ENCODE measurements at places on chromosomes 1 and 21.

DNA sequence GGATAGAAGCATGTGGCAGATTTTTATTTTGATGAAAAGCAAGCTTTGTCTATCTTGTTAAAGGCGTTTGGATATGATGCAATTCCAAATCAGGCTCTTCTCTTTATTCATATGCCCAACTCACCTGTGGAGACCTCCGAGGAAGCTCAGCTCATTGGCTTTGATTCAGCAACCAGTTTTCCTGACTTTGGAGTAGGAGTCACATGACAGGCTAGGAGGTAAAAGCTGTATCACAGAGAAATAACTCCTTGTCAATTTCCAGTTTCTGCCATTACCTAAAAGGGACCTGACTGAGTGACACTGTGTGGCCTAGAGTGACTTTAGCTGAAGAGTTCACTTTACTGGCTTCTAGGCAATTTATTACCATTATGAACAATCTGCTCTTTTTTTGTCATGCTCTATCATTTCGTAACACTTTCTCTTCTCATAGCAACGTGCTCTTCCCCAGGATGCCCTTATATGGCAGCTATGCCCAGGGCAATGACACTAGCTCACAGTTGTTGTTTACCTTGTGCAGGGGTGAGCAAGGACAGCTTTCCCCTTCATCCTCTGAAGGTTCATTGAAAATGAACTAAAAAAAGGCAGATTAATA lies 107.2 kb downstream of the KCNK1 start:
- DNase-seq = no peak

DNA sequence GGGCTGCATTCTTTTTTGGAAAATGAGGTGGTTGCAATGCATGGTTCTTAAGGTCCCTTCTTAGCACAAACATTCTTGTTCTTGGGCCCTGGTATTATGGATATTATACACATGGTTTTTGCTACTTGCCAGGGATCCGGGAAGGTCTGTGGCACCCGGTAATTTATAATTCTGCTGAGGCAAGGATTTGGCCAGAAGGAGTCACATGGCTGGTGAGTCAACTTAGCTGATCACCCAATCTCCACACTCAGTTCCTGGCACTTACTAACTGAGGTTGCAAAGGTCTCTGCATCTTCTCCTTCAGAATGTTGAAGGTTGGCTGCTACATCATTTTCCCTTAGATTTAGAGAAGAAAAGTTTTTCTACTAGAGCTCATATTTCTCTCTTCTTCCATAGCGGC lies 112.5 kb downstream of the ROR1 start:
- no peak for DNase-seq

DNA sequence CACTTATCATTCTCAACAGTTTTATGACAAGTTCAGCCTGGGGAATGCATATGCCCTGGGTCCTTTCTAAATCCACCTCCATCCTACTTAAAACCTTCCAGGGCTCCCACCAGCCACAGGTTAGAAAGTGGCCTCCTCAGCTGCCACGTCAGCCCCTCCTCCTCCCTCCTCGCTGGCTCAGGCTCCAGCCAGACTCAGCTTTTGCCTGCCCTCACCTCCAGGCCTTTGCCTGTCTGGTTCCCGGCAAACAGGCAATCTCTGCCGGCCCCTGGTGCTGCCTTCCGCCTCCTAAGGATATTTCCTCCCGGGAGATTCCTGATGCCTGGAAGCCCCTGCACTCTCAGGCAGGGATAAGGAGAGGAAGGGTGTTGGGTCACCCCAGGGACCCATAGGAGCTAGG lies 9.5 kb downstream of the RHBG start:
- no peak for DNase-seq

DNA sequence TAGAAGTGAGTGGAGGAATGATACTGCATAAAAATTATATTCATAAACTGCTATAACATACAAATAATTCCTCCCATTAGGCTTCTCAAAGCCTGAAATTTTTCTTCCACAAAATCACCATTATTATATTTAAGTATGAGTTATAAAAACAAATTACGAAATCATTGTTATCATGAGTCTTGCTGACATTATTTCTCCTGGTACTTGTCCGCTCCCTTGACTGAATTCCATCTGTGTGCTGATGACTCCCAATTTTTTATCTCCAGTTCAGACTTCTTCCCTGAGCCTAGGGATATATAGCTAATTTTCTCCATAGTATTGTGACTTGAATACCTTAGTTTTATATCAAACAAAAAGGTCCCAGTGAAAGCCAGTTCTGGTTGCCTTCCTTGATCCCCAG lies 268.2 kb downstream of the HMCN1 start:
- DNase-seq = no peak

GRCh38 chr1:175274368-175274767 lies 81.8 kb upstream of the KIAA0040 start:
- DNase-seq = no peak

DNA sequence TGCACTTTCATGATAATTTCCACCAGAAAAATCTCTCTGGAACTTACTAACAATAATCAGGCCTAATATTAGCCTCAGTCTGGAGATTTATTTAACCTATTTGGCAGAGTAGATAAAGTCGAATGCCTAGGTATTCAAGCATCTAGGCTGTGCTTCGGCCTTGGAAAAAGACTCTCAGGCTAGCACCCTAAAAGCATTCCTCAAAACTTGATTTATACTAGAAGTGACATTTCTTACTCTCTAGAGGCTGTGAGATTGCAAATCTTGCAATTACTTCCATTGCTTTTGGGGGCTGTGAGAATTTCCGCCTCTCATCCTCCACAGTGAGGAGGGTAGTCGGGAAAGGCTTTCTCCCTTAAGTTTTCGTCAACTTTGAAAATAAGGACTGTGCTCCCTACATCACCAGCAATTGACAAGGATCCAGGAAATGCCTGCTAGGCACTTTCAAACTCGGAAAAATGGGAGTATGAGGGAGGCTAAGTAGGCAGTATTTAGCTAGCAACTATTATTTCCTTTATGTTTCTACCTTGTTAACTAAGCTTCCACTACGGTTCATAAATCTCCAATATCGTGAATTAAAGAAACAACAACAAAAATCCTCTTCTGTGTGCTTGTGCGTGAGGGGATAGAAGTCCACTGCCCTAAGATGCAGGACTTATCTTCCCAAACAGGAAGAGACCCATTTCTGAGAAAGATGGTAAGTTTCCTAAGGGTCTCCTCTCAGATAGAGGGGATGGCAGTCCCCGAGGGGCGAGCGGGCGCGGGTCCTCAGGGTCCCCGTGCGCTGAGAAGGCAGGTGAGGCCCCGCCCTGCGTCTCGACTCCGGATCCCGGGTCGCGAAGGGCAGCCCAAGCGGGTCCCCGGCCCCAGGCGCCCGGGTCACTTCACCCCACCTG lies 1.1 kb upstream of the LMO4 start:
- no peak for DNase-seq

DNA sequence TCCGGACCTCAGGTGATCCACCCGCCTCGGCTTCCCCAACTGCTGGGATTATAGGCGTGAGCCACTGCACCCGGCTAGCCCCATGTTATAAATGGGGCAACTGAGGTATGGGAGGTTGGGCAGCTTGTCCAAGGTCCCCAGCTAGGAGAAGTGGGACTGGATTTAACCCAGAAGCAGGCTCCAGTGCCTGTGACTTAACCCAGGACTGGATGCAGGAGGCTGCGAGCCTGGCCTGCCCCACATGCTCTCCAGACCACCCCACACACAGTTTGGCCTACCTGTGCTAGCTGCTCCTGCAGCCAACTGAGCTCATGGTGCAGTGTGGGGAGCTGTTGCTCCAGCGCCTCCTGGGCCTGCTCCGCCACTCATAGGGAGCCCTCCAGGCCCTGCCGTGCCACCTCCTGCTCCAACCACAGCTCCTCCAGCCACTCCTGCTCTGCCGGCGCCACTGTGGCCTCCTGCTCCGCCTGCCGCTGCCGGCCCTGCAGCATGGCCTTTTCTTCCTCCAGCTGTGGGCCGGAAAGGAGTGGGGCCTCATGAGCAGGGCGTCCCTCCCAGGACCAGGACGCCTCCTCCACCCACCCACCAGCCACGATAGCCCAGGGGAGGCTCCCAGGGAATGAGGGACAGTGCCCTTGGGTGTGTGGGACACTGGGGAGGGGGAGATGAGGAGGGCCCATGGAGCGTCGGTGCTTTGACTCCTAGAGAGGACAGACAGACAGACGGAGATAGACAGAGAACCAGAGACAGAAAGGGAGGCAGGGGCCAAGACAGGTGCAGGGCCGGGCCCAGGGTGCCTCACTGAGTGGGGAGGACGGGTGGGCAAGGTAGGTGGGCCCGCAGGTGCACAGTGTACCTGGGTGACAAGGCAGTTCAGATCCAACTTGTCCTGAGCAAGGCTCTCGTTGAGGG lies 12.4 kb upstream of the NBPF1 start:
- DNase-seq = no peak

GRCh38 chr1:234265861-234266260 lies 107.4 kb upstream of the COA6 start:
- no peak for DNase-seq

- no peak for DNase-seq
Observed at GRCh38 chr1:88878731-88879130, 12.6 kb downstream of the GTF2B start.

GRCh38 chr1:226606311-226607267 lies 58.0 kb downstream of the STUM start:
- DNase-seq = no peak

DNA sequence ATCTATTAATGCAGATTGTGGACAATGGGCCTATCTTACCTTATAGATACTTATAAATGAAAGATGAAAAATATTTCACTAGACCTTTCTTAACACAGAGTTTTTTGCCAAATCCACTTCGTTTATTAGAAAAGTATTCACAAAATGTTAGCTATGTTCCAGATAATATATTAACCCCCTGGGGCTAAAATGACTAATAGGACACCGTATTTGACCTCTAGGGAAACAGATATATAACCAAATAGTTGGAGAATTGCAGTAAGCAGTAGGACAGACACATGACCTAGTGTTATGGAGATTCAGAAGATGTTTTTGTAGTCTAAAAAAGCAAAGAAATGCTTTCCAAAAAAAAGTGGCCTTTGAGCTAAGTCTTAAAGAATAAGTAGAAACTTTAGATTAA lies 106.9 kb downstream of the SEC16B start:
- no peak for DNase-seq

- DNase-seq = no peak
Observed at GRCh38 chr1:178412400-178412770, 84.4 kb downstream of the CLEC20A start.
